Thyroid gland (tissue), 4 donors: ENCODE measurements at places on chromosomes 7 and 10. TPM values are rescaled to one million over a fixed set of nuclear protein-coding genes. Genes with fewer than 3 reads are reported as not detected.

COMMD3 gene
- total RNA-seq = 30.6 TPM

DNA sequence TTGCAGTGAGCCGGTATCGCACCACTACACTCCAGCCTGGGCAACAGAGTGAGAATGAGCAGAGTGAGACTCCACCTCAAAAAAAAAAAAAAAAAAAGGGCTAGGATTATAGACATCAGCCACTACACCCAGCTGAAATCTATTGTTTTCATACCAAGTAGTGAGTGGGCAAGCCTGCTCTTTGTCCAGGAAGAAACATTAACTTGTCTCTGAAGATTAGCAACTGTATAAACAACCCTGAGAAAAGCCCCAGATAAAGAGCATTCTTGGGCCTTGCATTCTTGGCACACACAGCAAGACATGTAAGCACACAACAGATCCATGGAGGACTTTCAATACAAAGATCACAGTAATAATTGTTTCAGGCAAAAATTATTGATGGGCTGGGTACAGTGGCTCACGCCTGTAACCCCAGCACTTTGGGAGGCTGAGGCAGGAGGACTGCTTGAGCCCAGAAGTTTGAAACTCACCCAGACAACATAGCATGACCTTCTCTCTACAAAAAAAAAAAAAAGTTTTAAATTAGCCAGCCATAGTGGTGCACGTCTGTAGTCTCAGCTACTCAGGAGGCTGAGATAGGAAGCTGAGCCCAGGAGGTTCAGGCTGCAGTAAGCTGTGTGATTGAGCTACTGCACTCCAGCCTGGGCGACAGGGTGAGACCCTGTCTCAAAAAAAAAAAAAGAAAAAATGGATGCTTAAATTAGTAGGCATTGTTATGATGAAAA is 4.4 kb downstream of the PSPH start:
- DNase-seq = peak; percentile 51

DNA sequence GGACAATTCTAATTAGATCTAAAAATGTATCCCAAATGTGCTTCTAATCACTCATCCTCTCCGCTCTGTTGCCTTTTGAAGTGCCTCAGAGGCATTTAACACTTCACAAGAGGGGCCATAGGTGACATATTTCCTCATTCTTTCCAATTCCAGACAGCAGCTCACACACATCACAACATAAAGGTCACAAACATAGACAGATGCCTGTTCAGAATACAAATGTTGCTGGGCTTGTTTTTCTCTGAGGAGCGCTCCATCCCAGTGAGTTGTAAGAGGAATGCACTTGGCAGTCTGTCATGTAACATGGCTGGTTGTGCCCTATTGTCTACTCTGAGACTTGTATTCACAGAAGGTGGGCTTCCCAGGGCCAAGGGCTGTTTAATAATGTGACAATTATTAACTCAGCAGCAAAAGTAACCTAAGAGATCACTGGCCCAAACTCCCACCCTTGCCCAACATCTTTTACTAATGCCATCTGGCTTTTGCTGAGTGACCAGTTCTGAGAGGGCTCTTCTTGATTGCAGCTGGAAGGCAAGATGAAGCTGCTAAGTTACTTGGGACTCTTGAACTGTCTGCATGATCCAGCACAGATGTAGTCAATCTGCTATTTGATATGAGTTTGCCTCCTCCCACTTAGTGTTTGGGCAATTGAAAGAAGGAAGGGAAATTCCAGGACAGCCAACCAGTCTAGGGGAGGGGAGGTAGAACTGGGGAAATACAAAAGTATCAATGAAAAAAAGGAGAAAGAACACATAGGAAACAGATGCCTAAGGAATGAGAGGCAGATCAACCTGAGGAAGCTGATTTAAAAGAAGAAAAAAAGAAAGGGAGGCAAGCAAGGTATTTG is 13.6 kb downstream of the PON2 start:
- peak; percentile 11 for DNase-seq

- no peak for DNase-seq
Measured at GRCh38 chr7:140212100-140212881, 35.5 kb upstream of the KDM7A start.

- DNase-seq = no peak
Measured at GRCh38 chr7:135181261-135181928, 10.9 kb upstream of the CYREN start.

- peak; percentile 45 for DNase-seq
Measured at GRCh38 chr10:124743191-124744101, 732 bp downstream of the FAM53B start.

DNA sequence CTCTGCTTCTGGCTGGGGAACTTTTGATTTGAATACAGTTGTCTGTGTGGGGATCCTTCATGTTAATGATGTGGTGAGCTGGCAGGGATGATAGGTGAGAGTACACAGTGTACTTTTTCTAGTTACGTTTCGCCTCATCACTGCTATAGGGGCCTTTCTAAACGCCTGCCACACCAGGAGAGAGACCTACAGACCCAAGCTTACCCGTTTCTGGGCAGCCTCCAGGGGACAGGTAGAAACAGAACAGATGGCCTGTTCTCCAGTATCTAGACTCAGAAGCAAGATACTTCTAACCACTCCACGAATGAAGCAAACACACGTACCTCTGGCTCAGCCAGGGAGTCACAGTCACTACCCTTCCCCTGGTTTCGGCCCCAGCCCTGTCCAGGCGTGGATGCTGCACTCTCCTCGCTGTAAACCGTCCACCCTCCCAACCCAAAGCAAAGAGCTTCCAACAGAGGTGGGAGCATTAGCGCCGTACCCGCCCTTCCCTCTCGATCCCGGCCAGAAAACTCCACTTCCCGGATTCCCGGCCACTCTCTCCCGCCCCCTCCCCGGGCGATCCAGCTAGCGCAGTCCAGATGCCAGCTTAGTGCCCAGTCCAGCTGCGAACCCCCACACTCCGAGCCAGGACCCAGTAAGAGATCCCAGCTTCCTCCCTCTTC is 1.2 kb downstream of the CCDC6 start:
- DNase-seq = peak; percentile 49

DNA sequence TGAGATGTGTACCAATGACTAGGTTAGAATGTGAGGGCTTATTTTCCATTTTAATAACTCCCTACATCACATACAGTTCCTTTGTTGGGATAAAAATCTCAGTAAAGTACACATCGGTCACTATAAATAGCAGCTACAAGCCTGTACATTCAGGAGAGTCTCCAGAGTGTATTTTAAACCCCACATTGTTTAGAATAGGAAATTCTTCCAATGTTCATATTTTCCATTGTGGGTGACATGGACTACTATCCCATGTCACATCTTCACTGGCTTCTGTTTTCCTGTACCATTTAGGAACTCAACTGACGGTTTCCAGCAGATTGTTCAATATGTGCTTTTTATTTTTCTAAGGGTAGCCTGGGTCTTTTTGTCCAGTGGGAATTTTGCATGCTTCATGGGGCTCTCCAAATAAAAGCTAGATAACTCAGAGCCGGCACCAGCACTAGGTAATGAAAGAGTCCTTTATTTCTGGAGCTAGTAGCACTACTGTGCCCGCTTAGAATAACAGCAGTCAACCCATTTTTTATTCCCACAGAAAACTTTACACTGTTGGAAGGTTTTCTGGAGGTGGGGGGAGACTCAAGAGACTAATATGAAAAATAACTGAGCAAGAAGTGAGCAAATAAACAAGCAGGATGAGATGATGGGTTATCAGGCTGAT is 100.5 kb downstream of the CALD1 start:
- no peak for DNase-seq

- no peak for DNase-seq
Measured at GRCh38 chr10:104301907-104302690, 33.1 kb downstream of the GSTO2 start.

DNA sequence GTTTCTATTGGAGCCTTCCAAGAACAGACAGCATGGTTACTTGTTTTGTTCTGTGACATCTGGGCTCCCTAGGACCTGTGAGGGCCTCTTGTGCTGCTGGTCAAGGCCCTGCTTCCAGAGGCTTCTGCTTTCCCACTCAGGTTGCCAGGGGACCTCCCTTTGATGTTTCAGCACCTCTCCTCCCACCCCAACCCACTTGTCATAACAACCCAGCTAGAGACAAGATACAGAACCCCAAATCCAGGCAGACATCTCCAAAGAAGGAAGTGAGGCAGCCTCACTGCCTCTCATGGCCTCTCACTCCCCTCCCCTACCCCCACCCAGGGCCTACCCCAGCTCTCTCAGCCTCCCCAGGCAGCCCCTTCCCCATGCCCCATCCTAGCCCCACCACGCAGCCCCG is 11.3 kb downstream of the NFKB2 start:
- no peak for DNase-seq

GRCh38 chr7:150738092-150738491 is 874 bp downstream of the GIMAP5 start:
- DNase-seq = no peak

- no peak for DNase-seq
Measured at GRCh38 chr10:97821308-97822038, 28.2 kb upstream of the GOLGA7B start.

DNA sequence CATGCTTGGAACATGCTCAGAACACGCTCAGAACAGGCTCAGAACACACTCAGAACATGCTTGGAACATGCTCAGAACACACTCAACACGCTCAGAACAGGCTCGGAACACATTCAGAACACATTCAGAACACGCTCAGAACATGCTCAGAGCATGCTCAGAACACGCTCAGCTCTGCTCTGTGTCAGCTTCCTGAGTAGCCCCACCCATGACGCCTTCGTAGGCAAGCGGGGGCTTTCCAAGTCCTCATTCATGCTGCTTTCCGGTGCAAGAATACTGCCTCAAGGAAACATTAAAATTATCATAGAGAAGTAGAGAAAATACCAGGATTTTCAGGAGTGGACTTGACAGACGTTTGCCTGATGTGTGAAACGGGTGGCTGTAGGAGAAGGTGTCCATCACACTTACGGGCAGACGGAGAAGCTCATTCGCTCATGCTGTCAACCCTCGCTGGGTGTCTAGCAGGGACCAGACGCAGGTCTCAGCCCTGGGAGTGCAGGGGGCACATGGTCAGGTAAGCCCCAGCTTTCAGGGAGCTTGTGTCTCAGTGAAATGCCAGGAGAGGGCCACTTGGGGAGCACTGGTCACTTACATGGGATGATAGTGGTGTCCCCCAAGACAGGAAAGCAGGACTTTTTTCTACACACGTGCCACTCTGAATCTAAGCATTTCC is 24.7 kb downstream of the EN2 start:
- DNase-seq = no peak
